Hematopoietic multipotent progenitor cell (in vitro differentiated cells): ENCODE measurements at places on chromosomes 6 and 20.

DNA sequence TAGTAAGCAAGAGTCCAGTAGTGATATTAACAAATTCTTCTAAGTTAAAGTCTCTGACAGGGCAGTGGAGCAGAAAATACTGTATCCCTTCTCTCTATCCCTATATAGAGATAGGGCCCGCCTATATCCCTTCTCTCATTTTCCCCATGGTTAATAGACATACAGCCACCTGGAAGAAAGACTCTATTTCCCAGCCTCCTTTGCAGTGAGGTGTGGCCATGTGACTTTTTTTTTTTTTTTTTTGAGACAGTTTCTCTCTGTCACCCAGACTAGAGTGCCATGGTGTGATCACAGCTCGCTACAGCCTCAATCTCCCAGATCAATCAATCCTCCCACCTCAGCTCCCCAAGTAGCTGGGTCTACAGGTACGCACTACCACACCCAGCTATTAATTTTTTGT, 16.7 kb upstream of the CDK5RAP1 start:
- DNase-seq = no peak

- DNase-seq = no peak
Observed at GRCh38 chr6:44537306-44538049, 150.0 kb downstream of the CDC5L start.

GRCh38 chr6:26199773-26200764, 112.8 kb downstream of the HFE start:
- no peak for DNase-seq

DNA sequence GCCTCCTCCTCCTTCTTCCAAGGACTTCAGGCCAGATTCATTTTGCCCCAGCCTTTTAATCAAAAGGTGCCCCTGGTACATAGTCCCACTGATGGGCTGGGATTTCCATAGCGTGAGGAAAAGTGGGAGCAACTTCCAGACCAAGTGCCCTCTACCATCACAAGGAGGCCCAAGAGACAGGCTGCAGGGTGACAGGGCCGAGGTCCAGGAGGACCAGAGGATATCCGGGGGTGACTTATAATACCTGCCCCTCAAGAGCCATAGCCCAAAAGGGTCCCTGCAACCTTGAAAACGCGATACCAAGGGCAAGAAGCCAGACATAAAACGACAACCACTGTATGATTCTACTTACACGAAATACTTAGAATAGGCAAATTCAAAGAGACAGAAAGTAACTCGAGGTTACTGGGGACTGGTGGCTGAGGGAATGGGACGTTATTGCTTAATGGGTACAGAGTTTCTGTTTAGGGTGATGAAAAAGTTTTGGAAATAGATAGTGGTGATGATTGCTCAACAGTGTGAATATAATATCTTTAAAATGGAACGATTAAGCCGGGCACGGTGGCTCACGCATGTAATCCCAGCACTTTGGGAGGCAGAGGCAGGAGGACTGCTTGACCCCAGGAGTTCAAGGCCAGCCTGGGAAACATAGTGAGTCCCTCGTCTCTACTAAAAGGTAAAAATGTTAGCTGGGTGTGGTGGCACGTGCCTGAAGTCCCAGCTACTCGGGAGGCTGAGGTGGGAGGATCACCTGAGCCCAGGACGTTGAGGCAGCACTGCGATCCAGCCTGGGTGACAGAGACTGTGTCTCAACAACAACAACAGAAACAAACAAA, 71.9 kb downstream of the NOL4L start:
- DNase-seq = no peak

GRCh38 chr6:169457762-169458161, 204.1 kb upstream of the THBS2 start:
- DNase-seq = no peak

DNA sequence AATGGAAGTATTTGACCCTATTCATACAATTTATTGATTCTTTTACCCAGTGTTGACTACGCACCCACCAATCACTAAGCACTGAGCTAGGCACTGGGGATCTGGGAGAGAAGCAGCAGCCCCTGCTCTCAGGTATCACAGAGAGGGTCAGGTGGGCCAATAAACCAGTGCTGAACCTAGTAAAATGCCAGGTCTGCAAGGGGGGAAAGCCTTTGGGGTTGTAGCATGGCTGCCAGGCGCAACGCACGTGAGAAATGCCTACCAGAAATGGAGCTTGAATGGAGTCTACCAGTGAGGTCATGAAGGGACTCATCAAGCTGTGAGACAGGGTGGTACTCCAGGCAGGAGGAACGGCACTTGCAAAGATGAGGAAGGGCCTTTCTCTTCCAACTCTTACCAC, 313.6 kb downstream of the GMDS start:
- DNase-seq = no peak

DNA sequence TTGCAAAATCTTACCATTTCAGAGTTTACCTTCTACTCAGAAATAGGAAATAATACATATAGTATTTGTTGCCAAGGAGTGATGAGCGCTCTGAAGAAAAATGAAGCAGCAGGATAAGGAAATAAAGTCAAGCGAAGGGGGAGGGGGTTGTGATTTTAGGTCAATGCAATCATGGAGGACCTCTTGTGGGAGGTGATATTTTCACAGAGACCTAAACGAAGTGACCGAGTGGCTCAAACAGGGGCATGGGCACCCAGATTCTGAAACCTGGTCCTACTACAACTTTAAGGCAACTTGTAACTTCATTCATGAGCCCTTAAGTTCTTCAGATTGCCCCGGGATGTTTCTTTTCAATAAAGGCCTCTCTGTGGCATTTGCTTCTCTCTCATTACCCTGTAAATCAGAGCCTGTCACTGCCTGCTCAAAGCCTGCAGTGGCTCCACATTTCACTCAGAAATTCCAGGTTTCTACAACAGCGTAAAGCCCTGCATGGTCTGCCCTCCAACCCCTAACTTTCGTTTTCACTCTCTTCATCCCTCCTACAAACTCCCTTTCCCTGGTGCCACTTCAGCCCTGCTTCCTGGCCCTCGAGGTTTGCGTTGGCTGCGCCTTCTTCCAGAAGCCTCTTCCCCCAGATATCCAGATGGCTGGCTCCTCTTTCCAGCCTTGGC, 162.7 kb downstream of the TBC1D7 start:
- DNase-seq = no peak

GRCh38 chr6:160929831-160930230, 61.7 kb upstream of the MAP3K4 start:
- DNase-seq = no peak

GRCh38 chr6:13302751-13303667, 25.3 kb downstream of the TBC1D7 start:
- peak; percentile 96 for DNase-seq

- no peak for DNase-seq
Observed at GRCh38 chr20:16191496-16191895, 381.8 kb downstream of the KIF16B start.

DNA sequence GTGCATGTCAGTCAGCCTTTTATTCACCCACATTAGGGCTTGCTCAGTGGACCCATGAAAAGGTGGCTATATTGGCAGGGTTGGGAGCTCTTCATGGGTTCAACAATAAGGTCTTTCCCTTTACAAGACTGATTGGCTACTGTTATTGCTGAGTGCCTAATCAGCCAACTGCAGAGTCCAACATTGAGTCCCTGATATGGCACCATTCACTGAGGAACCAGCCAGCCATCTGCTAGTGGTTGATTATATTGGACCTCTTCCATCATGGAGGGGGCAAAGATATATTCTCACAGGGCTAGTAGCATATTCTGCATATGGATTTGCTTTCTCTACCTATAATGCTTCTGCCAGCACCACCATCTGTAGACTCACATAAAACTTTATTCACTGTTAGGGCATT, 69.9 kb downstream of the CDKAL1 start:
- DNase-seq = no peak
